ENCODE measurements at places on chromosomes 1 and 21.

DNA sequence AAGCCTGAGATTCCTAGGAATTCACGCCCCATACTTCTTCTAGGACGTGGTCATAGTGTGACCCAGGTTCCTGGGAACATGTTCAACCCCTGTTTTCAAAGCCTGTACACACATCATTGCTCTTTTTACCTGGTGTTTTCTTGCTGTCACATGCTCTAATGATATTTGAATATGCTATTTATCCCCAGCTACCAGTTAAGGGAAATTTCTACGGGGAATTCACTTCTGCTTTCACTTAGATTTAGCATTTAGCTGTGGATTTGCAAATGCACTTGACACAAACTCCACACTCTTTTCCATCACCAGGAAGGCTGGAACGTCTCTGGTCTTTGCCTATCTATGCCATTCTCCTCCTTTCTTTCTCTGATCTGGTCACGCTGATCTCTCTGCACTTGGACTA, 11.3 kb upstream of the SAMSN1 start:
- DNase-seq, result no peak

GRCh38 chr1:28548318-28548717, 4.6 kb upstream of the TRNAU1AP start:
- DNase-seq, result no peak

DNA sequence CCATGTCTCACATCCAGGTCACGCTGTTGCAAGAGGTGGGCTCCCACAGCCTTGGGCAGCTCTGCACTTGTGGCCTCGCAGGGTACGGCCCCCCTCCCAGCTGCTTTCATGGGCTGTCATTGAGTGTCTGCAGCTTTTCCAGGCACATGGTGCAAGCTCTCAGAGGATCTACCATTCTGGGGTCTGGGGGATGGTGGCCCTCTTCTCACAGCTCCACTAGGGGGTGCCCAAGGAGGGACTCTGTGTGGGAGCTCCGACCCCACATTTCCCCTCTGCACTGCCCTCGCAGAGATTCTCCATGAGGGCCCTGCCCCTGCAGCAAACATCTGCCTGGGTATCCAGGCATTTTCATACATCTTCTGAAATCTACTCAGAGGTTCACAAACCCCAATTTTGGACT, 219.4 kb downstream of the LRRC7 start:
- DNase-seq, result no peak

GRCh38 chr1:14545422-14546025, 53.0 kb upstream of the KAZN start:
- no peak for DNase-seq

DNA sequence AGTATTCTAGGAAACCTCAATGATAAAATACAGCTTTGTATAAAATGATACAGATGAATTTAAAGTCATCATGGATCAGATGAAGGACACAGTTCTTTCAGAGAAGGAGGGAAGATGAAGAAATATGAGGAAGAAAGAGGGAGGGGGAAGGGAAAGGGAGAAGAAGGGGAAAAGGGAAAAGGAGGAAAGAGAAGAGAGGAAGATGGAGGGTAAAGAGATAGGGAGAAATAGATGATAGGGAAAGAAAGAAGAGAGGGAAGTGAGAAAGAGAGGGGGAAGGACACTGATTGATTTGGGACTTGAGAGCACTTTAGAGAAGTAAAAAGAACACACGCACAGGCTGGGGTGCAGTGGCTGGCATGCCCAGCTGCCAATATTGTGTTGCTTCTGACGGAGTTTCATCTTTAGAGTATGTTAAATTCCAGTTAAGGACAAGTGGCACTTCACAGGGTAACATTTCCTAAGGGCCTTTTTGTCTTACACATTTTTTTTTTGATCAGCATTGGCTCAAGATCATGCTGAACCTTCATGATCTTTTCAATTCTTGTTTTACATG, 235.9 kb upstream of the DMRTA2 start:
- DNase-seq, result no peak

- no peak for DNase-seq
Observed at GRCh38 chr1:27360159-27361043, 6.4 kb downstream of the MAP3K6 start.

DNA sequence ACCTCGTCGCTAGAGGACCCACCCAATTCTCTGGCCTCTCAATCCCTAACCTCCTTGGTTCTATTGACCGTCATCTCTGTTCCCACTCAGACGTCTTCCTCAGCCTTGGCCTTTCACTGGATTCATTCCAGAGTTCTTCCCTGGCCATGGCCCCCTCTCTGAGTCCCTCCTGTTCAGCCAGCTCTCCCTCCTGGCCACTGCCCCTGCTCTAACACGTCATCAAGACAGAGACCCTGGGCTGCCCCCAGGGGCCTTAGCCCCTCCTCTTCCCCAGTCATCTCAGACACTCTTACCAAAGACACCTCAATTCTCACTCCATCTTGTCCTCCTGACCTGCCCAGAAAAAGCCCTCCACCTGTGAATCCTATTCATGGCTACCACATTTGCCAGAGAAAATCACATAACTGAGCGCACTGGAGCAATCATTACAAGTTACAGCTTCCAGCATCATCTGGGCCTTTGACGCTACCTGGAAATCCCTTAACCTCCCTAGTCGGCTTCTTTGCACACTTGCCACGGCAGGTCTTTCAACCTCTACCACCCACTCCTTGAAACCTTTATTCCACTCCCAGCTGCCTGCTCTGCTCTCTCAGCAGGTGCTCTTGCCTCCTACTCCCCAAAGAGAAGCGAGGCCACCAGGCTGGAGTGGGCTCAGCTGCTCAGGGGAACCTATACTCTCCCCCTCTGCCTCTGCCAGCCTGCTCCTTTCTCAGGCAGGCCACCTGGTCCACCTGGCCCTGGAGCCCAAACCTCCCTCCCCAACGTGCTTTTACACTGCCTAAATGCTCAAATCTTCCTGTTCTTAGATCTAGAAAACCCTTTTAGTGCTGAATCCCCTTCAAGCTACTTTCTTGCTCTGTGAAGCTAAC, 14.0 kb downstream of the DCST2 start:
- DNase-seq, result no peak

GRCh38 chr1:236808564-236809130, 13.6 kb downstream of the MTR start:
- no peak for DNase-seq

- peak; percentile 80 for DNase-seq
Observed at GRCh38 chr21:29148530-29148929, 18.1 kb downstream of the MAP3K7CL start.

DNA sequence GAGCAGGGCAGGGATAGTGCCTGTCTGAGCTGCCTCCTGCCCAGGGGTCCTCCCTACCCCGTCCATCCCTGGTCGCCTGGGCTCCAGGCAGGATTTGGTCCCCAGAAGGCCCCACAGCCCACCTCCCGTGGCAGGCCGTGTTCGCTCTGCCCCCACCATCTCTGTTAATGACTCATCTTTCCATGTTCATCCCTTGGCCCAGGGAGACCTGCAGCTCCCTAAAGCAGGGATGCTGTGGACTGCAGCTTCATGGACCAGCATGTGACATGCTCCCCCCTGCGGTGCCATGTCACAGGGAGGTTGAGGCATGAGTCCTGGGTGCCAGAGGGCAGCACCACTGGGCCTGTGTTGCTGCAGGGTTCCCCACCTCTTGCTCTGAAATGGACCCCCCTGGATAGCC, 26.8 kb downstream of the UBASH3A start:
- DNase-seq, result no peak

DNA sequence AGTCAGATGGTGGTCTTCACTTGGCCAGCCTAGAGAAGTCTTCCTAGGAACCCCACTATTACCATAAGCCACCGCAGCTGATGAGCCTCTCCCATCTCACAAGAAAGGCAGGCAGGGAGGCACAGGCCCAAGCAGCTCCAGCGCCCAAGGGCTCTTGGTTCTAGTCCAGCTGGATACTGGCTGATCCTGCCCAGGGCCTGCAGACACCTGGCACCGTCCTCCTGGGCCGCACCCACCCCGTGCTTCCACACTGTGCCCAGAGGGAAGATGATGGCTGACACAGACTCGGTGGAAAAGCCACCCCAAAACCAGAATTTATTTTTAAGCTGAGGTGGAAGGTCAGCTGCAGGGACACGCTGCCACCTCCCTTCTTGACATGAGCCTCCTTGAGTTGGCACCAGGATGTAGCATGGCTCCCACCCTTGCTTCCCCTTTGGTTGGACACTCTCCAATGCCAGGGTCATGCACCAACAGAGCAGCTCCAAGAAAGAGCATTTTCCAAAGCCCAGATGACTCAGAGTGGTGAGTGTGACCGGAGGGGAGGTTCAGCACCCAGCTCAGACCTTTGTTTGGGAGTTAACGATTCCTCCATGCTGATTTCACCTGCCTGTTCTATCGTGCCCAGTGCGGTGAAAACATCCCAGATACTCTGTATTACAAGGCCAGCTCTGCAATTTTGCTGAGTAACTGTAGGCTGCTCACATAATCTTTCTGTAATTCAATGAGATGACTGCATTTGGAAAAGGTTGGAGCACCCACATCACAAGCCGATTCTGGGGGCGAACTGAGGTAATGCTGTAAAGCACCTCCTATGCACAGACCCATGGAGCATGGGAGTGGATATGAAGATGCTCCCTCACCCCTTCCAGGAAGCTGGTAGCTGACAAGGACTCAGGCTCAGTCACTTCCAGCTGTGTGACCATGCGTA, 63.1 kb upstream of the SLC2A1 start:
- DNase-seq, result peak; percentile 38

Measured in H4 (cell line).